ENCODE measurements at places on chromosomes 11 and 22. TPM values are rescaled to one million over a fixed set of nuclear protein-coding genes. Genes with fewer than 3 reads are reported as not detected.

DNA sequence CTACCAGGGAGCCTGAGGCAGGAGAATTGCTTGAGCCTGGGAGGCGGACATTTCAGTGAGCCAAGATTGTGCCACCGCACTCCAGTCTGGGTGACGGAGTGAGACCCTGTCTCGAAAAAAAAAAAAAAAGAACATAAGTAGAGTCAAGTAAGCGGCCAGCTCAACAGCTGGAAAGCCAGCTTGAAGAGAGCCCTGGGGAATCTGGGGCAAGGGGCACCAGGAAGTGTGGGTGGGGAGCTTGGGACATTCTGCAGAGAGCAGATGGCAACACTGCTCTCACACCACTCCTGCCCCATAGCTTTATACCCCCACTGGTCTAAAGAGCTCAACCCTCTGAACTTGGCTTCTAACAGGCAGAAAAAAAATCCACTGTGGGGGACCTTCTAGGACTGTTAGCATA is 505.6 kb downstream of the BUD13 start:
- no peaks in the 10 kb centered on the region for H3K36me3 ChIP-seq
- no peak overlapping the region for H3K27ac ChIP-seq
- H3K4me3 ChIP-seq: no peak overlapping the region

The MLC1 gene
- 1.3 TPM for polyA plus RNA-seq

DNA sequence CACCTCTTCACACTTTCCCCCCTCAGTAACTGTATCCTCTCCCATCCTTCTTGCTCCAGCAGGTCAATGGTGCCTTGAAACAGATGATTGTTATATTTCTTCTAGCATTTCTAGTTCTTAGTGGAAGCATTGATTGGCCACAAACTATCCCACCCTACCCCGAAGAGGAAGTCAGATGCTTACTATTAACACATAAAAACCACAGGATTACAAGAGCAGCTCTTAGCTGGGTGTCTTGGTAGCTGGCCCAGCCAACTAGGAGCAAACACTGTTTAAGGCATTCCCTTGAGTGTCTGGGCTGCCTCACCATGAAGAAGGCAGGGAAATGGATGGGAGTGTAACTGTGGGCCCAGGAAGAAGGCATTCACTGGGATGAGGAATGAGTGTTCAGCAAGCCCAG is 176.6 kb downstream of the GRIK4 start:
- no peak for DNase-seq
- no peaks in the 10 kb centered on the region for H3K36me3 ChIP-seq
- no peak overlapping the region for H3K27ac ChIP-seq
- no peaks in the 10 kb centered on the region for H3K4me1 ChIP-seq
- no peak overlapping the region for H3K4me3 ChIP-seq

DNA sequence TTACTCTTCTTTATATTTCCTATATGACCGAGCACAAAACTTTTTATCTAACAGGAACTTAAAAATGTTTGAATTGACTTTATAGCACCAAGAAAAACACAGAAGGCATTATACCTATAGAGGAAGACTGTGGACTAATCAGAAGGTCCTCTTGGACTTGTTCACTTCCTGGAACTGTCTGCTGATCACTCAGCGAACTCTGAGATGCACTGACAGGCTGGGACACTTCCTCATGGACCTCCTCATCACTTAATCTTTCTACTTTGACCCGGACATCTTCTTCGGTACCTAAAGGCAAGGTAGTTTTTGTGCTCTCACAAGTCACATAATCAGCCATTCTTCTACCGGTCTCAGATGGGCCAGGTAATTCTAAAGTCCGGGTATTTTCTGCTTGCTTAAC is 54.0 kb downstream of the ZBTB44 start:
- no peak overlapping the region for H3K27ac ChIP-seq
- no peaks in the 10 kb centered on the region for H3K27me3 ChIP-seq
- DNase-seq: no peak
- H3K4me1 ChIP-seq: no peaks in the 10 kb centered on the region
- H3K36me3 ChIP-seq: no peaks in the 10 kb centered on the region
- H3K4me3 ChIP-seq: no peak overlapping the region

GRCh38 chr11:14927146-14927545 is 35.1 kb upstream of the CYP2R1 start:
- no peak overlapping the region for H3K27ac ChIP-seq
- H3K27me3 ChIP-seq: no peaks in the 10 kb centered on the region
- H3K4me3 ChIP-seq: no peak overlapping the region
- H3K4me1 ChIP-seq: no peaks in the 10 kb centered on the region
- no peaks in the 10 kb centered on the region for H3K36me3 ChIP-seq

The MAML2 gene
- 5.1 TPM for polyA plus RNA-seq

- no peak overlapping the region for H3K27ac ChIP-seq
- no peak for DNase-seq
- H3K4me1 ChIP-seq: no peaks in the 10 kb centered on the region
- no peaks in the 10 kb centered on the region for H3K27me3 ChIP-seq
- no peak overlapping the region for H3K4me3 ChIP-seq
- no peaks in the 10 kb centered on the region for H3K36me3 ChIP-seq
Measured at GRCh38 chr11:33551051-33551450, 149.6 kb downstream of the C11orf91 start.

DNA sequence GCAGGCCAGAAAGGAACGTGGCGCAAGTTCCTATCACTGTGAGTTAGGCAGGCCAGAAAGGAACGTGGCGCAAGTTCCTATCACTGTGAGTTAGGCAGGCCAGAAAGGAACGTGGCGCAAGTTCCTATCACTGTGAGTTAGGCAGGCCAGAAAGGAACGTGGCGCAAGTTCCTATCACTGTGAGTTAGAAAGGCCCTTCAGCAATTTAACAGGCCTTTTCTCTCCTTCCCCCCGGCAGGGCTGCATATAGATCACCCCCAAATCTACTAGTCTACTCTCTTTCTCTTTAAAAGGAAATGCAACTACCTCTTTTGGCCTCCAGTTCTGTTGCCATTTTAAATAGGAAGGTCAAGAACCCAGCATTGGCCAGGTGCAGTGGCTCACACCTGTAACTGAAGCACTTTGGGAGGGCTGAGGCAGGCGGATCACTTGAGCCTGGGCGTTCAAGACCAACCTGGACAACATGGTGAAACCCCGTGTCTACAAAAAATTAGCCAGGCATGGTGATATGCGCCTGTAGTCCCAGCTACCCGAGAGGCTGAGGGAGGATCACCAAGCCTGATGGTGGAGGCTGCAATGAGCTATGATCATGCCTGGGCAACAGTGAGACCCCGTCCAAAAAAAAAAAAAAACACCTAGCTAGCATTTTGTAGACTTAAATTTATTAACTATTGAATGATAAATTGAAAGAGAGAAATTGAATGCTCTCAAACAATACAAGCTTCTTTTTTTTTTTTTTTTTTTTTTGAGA is 14.9 kb downstream of the FAM118B start:
- no peaks in the 10 kb centered on the region for H3K27me3 ChIP-seq
- no peaks in the 10 kb centered on the region for H3K36me3 ChIP-seq
- no peaks in the 10 kb centered on the region for H3K4me1 ChIP-seq
- no peak overlapping the region for H3K4me3 ChIP-seq

The PGA3 gene
- 1.7 TPM for polyA plus RNA-seq

DNA sequence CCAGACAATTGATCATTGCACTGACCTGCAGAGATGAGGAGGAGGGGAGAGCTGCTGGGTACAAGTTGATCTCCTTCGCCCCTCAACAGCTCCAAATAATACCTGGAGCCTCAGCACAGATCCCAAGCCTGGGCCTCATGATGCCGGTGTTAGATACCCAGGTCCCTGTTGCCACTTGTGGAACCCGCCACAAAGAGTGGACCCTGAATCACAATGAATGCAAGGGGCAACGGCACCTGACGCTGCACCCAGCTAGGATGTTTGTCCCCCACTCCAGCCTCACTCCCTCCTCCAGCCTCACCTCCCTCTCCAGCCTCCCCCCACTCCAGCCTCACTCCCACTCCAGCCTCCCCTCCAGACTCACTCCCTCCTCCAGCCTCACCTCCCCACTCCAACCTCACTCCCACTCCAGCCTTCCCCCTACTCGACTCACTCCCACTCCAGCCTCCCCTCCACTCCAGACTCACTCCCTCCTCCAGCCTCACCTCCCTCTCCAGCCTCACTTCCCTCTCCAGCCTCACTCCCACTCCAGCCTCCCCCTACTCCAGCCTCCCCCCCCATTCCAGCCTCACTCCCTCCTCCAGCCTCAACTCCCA is 879.0 kb downstream of the BRD1 start:
- H3K4me1 ChIP-seq: no peaks in the 10 kb centered on the region
- H3K36me3 ChIP-seq: no peaks in the 10 kb centered on the region
- H3K27me3 ChIP-seq: no peaks in the 10 kb centered on the region

The TPBGL gene
- 10.0 TPM for polyA plus RNA-seq

The RIMBP3C gene
- 14.4 TPM for polyA plus RNA-seq

DNA sequence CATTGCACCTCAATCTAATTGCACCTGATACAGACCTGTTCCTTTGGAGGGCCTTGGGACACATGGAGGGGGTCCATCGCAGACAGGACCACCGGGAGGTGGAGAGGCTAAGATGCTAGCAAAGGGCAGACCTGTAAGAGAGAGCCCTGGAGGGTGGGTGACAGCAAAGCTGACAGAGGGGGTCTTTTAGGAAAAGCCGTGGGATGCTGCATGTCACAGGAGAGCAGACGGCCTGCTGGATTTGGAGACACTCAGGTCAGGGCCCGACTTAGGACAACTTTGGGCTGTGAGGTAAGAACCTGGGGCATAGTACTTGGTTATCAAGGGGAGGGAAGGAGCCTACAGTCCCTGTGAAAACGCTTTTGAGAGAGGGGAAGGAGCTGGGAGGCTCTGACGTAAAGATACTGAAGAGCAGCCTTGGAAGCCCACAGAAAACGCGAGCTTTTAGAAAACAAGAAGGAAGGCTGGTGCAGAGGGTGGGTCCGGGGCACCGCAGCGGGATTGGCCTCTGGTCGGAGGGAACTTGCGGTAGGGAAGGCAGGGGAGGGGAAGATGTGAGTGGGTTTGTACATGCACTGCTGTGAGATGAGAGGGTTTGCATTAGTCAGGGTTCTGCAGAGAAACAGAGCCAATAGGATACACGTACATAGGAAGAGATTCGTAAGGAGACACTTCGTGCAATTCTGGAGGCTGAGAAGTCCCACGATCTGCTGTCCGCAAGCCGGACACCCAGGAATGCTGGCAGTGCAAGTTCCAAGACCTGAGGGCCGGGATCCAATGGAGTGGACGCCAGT is 868.5 kb downstream of the TBC1D22A start:
- no peaks in the 10 kb centered on the region for H3K27me3 ChIP-seq
- H3K4me3 ChIP-seq: peak overlapping the region; percentile 51
- no peak overlapping the region for H3K27ac ChIP-seq
- H3K4me1 ChIP-seq: no peaks in the 10 kb centered on the region
- no peaks in the 10 kb centered on the region for H3K36me3 ChIP-seq

The ZFTA gene
- polyA plus RNA-seq: 12.0 TPM

- H3K4me1 ChIP-seq: peaks cover 9% of the 10 kb centered on the region
- no peaks in the 10 kb centered on the region for H3K36me3 ChIP-seq
- peak overlapping the region; percentile 31 for H3K27ac ChIP-seq
- peak overlapping the region; percentile 69 for H3K4me3 ChIP-seq
Measured at GRCh38 chr11:78138694-78139421, 568 bp downstream of the ALG8 start.

The MAPK8IP1 gene
- polyA plus RNA-seq: 62.9 TPM

DNA sequence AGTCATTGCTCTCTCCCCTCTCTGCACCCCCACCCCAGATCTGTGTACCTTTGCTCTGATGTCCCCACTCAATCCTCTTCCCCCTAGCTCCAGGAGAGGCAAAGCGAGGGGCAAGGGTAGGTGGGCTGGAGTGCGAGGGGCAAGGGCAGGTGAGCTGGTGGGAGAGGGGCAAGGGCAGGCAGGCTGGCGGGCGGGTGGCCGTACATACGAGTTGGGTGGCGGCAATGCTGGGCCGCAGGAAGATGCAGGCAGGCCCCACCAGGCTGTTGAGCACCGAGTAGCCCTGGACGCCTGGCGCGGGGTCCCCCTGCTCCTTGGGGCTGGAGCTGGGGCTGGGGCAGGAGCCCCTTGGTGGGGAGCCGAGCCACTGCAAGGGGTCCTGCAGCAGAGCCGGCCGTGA is 908 bp downstream of the CABP2 start:
- H3K27me3 ChIP-seq: no peaks in the 10 kb centered on the region
- H3K4me1 ChIP-seq: no peaks in the 10 kb centered on the region
- no peak for DNase-seq
- no peak overlapping the region for H3K4me3 ChIP-seq

- peaks cover 10% of the 10 kb centered on the region for H3K4me1 ChIP-seq
- no peak overlapping the region for H3K27ac ChIP-seq
- no peaks in the 10 kb centered on the region for H3K27me3 ChIP-seq
- DNase-seq: no peak
- H3K4me3 ChIP-seq: peak overlapping the region; percentile 43
Measured at GRCh38 chr22:20965104-20965887, 1.8 kb upstream of the AIFM3 start.

The TEX12 gene
- polyA plus RNA-seq: 21.8 TPM

DNA sequence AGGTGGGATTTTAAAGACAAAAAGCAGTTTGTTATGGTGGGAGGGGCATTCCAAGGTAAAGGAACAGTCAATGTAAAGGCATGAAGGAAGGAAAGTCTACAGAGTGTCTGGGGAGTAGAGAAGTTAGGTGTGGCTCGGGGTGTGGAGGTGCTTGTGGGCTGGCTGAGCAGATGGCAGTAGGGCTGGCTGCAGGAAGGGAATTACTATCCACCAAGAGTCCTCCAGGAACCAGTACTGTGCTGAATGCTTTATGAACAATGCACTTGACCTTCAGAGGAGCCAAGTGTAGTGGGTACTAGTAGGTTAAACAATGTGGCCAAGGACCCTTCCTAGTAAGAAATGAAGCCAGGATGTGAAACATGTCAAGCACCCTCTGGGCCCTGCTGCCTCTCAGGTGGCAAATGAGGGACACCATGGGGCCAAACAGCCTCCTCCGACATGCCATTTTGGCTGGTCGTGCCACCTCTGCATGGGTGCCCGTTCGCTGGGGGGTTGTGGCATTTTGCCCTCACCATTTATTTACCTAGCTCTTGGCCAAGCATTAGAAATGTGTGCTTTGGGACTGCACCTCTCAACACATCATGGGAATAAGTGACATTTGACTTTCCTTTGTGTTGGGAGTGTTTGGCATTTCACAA is 123.6 kb upstream of the TENM4 start:
- no peak overlapping the region for H3K27ac ChIP-seq
- H3K4me1 ChIP-seq: no peaks in the 10 kb centered on the region
- H3K4me3 ChIP-seq: no peak overlapping the region
- DNase-seq: no peak
- no peaks in the 10 kb centered on the region for H3K36me3 ChIP-seq

DNA sequence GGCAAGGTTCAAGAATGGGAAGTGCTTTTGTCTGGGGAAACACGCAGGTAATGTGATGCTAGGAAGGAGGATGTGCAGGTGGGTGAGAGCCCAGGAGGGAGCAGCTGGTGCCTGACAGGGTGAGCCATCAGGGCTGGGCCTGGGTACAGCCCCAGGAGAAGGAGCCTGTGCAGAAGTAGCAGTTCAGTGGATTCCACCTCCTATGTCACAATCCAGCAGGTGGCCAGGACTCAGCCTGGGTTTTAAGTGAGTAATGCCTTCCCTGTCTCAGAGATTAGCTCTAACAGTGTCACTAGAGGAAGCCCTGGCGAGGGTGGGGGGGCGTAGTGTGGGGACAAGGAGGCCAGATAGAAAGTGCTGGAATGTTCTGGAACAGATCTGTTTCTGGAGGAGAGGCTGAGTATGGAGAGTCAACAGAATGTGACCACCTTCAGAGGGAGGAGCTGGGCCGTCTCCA is 8.1 kb downstream of the RIC8A start:
- H3K27me3 ChIP-seq: no peaks in the 10 kb centered on the region
- DNase-seq: no peak
- no peak overlapping the region for H3K27ac ChIP-seq
- no peaks in the 10 kb centered on the region for H3K36me3 ChIP-seq
- H3K4me1 ChIP-seq: no peaks in the 10 kb centered on the region
- H3K4me3 ChIP-seq: no peak overlapping the region

The MMP27 gene
- polyA plus RNA-seq: not detected

Measured in testis (tissue), 5 donors.